NCI-H1105 treated with DMSO at 0.1 percent for 48 hours (cell line): ENCODE measurements at places on chromosomes 1 and 21.
A peak's percentile ranks its signal among the peaks of the same experiment; 100 is the strongest.

DNA sequence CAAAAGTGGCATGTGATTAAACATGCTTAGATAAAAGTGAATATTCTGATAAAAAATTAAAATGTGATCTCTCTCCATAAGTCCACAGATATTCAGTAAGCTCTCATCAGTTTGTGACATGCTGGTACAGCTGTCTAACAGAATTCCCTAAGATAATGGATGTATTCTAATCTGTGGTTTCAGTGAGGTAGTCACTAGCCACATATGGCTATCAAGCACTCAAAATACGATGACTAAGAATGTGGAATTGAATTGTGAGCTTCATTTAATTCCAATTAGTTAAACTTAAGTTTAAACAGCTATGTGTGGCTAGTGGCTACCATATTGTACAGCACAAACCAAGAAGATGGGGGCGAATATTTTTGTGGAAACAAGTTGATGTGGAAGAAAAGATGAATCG is 4.1 kb upstream of the REG4 start:
- DNase-seq, result no peak

DNA sequence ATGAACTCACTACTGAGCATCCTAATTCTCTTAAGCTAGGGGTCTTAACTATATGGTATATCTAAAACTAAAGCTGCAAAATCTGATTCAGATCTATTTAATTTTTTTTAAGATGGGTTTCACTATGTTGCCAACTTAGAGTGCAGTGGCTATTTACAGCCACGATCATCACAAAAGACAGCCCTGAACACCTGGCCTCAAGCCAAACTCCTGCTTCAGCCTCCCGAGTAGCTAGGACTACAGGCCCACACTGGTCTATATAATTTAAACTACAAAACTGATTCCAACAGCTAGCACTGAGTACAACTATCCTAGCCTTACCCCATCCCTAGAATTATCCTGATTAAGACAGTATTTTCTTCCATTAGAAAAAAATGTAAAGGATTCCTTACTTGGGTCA is 37.1 kb downstream of the EIF4G3 start:
- DNase-seq, result peak; percentile 79

GRCh38 chr1:220296981-220297380 is 24.7 kb upstream of the RAB3GAP2 start:
- no peak for DNase-seq

- no peak for DNase-seq
Observed at GRCh38 chr1:229209386-229209785, 61.5 kb upstream of the RAB4A start.

DNA sequence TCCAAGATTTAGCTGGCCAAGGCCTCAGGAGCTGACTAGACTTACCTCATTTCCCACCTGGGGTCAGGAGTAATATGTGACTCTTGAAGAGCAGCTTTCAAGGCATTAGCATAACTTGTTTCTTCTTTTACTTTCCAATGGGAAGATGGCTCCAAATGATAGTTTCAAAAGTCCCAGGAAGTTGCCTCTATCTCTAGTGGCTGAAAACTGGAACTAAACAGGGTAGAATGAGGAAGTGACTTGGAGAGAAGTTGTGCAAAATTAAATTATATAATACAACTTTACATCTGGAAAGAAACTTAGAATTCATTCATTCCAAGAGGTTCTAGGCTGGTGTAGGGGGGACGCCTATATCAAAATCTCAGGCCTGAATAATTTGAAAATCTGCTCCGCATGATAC is 250.1 kb upstream of the FMN2 start:
- no peak for DNase-seq

- DNase-seq, result no peak
Observed at GRCh38 chr1:183907070-183907469, 102.2 kb downstream of the RGL1 start.
